Right renal pelvis (tissue), 4 donors: ENCODE measurements at places on chromosomes 3 and 15.

DNA sequence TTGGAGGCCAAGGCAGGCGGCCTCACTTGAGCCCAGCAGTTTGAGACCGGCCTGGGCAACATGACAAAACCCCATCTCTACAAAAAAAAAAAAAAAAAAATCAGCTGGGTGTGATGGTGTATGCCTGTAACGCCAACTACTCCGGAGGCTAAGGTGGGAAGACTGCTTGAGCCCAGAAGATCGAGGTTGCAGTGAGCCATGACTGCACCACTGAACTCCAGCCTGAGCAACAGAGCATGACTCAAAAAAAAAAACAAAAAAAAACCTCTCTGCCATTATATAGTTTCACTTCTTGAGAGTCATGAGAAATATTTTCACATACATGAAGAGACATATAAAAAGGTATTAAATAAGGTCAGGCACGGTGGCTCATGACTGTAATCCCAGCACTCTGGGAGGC lies 45.9 kb upstream of the CP start:
- no peak for DNase-seq

- DNase-seq: no peak
Observed at GRCh38 chr15:59436774-59437141, 1.2 kb upstream of the FAM81A start.

DNA sequence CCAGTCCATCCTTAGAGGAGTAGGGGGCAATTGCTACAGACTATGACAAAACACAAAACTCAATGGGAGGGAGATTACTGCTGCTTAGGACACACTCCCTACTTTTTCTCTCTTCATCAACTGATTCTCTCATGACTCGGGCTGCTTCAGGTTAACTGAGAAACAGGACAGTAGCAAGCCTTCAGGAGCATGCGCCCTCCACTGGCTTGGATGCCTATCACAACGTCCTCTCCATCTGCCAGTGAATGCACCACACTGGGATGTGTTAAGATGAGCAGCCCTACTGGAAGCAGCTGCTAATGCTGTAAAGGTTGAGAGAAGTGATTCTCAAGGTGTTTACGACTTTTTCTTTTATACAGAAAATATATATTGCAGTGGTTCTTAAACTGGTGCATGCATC lies 542.3 kb downstream of the EDEM1 start:
- no peak for DNase-seq

DNA sequence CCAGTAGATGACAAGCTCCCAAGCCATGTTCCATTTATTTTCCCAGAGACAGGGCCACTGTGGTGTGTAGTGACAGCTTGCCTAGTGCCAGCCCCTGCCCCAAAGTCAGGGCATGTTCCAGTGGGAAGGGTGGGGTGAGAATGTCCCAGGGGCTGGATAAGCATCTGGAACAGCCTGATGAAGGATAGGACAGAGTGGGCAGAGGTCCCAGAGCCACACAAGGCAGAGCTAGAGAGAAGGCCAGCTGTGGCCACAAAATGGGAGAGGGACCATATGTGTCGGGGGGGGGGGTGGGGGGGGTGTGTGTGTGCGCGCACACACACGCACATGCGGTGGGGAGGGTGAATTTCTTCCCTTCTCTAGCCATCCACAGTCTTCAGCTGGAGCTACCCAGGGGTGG lies 27.0 kb upstream of the TSPAN3 start:
- DNase-seq: no peak

DNA sequence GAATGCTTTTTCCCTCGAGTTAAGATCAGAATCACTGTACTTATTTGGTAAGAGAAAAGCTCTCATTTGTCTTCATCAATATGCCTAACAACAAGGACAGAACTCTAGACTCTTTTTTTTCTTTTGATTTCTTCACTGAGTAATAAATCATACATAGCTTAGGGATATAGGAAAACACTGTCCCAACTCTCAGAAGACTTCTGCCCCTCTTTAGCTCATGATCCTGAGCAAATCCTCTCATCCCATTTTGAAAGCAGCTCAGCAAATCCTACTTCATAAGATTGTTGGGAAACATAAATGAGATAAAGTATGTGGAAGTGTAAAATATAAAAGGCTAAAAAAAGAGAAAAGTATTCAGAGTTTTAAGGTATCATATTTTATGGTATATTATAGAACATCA lies 141.7 kb downstream of the ATP8B4 start:
- no peak for DNase-seq

- DNase-seq: no peak
Observed at GRCh38 chr3:73729969-73730440, 105.3 kb upstream of the PDZRN3 start.

DNA sequence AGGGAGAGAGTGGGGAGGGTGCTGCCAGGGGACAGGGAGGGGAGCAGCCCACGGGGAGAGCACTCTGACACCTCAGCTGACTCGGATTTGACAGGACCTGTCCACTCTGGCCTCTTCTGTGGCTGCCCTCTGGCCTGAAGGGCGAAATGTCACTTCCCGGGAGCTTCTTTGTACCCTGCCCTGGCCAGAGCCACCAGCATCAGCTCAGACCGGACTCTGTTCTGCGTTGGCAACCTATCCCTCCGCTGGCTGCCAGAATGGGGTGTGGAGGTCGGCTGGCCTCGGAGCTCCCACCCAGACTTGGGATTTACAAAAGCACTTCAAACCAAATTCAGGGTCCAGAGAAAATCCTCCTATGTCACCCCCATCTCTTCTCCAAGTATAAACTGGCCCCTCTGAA lies 336.7 kb upstream of the FRG2C start:
- no peak for DNase-seq

GRCh38 chr3:127410678-127411077 lies 122.8 kb upstream of the PRR20G start:
- DNase-seq: no peak

- DNase-seq: no peak
Observed at GRCh38 chr3:170033489-170033888, 4.3 kb upstream of the GPR160 start.

- DNase-seq: no peak
Observed at GRCh38 chr3:99755831-99756230, 61.8 kb upstream of the CMSS1 start.

DNA sequence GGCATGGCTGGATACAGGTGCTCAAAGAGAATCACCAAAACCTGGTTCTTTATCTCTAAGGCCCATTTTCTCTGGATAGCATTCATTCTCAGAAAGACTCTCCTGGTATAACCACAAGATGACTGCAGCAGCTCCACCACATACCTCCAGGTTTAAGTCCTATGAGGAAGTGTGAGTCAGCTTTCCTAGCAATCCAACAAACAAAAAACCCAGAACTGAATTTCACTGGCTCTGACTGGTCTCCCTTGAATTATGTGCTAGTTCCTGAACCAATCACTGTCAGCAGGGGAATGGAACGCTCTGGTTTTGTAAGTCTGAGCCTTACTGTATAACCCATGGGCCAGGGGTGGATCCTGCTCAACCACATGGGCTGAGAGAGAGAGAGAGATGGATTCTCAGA lies 27.2 kb downstream of the MRPL46 start:
- no peak for DNase-seq

- DNase-seq: no peak
Observed at GRCh38 chr15:96344706-96345559, 14.4 kb downstream of the NR2F2 start.

DNA sequence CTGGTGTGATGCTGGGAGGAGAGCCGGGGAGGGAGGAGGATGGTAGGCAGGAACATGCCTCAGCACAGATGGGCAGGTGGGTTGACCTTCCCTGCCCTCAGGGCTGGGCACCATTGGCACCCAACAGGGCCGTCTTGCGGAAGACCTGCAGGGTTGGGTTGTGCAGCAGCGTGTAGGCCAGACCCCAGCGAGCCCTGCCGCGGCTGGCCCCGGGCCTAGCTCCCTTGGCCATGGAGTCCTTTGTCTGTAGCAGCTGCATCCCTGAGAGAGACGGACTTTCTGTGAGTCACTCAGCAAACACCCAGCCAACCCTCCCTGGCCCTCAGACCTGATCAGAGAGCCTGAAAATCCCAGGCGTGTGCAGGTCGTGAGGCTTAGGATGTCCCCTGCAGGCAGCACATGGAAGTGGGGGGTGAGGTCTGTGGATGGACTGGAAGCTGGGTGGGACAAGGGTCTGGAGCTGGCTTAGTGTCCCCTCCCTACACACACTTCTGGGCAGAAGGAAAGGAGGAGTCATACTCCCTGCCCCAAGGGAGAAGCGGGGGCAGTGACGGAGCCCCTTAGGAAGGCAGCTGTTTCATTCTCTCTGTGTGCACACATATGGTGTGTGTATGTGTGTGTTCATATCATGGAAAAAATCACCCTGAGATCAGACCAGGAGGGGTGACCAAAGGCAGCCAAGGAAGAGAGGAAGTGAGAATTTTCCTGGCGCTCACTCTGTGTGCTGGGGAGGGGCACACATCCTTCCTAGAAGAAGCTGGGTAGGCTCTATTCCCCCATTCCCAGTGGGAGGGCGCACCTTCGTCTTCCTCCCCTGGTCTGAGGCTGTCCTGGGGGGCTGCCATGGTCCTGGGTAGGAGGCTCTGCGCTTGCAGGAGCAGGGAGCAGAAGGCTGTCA lies 6.7 kb downstream of the ISLR start:
- DNase-seq: no peak

DNA sequence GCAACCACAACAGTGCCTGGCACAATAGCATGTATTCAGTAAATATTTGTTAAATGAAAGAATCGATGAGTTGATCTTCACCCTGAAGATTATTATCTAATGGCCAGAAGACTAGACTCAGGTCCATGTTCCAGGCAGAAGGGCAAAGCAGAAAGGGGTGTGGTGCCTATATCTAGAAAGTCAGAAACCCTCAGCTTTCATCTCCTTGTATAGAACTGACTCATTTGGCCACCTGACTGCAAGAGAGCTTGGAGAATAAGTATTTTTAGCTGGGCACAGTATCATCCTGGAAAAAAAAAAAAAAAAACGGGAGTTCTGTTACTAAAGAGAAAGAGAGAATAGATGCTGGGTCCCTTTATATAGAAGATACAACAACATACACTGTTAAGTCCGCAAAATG lies 69.7 kb upstream of the SPRED1 start:
- DNase-seq: no peak

DNA sequence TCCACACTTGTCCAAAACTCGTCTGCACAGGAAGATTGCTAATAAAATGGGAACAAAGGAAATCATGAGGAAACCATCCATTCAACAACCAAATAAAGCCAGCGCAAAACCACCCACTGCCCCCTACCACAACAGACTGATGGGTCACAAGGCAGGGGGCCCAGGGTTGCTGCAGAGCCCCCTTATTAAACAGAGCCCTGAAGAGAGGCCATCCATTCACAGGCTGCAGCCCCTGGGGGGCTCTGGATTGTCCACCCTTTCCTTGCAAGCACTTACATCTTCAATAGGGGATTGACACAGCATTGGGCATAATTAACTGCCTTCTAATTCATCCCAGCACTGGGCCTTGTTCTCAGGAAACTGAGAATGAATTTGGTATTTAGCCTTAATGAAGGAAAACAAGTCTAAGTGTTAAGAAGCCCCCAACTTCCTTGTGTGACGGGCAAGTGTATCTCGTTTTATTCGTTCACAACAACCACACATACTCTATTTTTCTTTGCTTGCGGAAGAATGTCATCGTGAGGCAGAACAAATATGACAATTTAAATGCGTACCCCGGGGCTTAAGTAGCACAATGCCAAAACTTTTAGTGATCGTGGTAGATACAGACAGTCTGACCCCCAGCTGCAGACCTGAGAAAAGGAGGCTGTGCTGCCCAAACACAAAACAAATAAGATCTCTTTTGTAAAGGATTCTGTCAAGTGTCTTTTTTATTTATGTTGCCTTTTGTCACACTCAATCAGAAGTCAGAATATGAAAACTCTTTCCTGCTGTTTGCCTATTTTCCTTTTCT lies 144.0 kb downstream of the SEMA6D start:
- DNase-seq: no peak

GRCh38 chr3:4514916-4515315 lies 21.8 kb downstream of the ITPR1 start:
- no peak for DNase-seq

DNA sequence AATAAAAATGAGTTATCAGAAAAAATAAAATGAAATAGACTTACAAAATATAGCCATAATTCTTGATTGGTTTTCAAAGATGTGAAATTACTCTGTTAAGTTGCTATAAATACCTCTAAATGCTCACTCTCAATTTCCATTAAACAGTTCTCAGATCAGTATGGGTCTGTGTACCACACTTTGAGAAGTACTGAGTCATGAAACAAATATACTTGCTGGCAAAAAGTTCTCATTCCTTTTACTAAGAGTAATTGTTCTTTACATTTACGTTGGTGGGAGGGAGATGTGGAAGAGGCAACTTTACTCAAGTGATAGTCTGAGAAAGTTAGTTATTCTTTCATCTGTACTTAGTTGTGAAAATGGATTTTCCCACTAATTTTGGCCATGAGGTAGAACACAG lies 96.3 kb downstream of the ZNF385D start:
- DNase-seq: no peak

- DNase-seq: no peak
Observed at GRCh38 chr15:78291698-78292097, 7.7 kb downstream of the SKIC8 start.

DNA sequence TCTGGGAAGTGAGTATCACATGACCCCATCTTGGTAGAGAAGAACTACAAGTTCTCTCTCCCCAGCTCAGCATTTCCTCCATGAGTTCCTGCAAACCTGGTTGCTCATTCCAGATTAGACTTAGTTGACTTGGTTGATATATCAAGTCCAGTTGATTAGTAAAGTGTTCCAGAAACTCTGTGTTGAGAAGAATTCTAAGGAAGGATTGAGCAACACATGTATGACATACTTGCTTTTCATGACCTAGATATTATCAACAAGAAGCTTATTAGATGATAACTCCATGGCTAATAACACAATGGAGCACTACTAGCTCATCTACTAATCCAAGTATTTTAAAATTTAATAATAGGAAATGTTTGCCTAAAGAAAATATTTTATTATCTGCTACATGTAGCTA lies 6.4 kb upstream of the EID1 start:
- DNase-seq: no peak

DNA sequence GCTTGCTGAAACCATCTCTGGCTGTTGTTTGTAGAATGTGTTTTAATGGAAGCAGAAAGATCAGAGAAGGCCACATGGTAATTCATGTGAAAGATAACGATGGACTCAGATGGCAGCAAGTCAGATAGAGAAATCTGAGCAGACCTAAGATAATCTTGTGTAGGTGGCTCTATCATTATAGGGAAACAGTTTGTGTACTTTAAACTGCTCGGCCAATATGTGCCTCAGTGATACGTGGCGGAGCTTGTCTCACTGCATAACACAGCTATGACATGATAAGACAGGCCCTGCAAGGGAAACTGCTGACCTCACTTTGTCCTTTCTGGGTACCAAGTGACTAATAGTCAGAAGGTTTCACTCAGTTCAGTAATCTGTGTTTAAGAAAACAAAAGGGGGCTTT lies 51.0 kb downstream of the MME start:
- DNase-seq: no peak

- DNase-seq: no peak
Observed at GRCh38 chr3:13596426-13597205, 47.7 kb downstream of the FBLN2 start.
